PC-9 (cell line): ENCODE measurements at places on chromosomes 6 and 20. TPM values are rescaled to one million over a fixed set of nuclear protein-coding genes. Genes with fewer than 3 reads are reported as not detected.

The MCM8 gene
- 18.2 and 22.4 TPM in 2 replicates for total RNA-seq

The LPIN3 gene
- total RNA-seq, result 12.1 and 15.4 TPM in 2 replicates

The GLYATL3 gene
- total RNA-seq, result not detected in 2 replicates

The MUC22 gene
- total RNA-seq, result not detected in 2 replicates

The ERMARD gene
- 19.3 and 28.2 TPM in 2 replicates for total RNA-seq

The THBD gene
- 1.7 and 3.0 TPM in 2 replicates for total RNA-seq

The RAMACL gene
- 0.52 and 0.73 TPM in 2 replicates for total RNA-seq

The PXT1 gene
- total RNA-seq, result not detected in 2 replicates

The FAM217A gene
- not detected in 2 replicates for total RNA-seq

The SEL1L2 gene
- total RNA-seq, result not detected in 2 replicates

The CBLN4 gene
- total RNA-seq, result not detected in 2 replicates

The SLC13A3 gene
- total RNA-seq, result 6.0 and 9.1 TPM in 2 replicates

The TRMT11 gene
- total RNA-seq, result 24.2 and 26.0 TPM in 2 replicates

The TMEM244 gene
- not detected in 2 replicates for total RNA-seq

The PPIL6 gene
- 13.0 and 15.5 TPM in 2 replicates for total RNA-seq

The COL9A1 gene
- not detected in 2 replicates for total RNA-seq

The TFAP2A gene
- 37.0 and 43.8 TPM in 2 replicates for total RNA-seq

The SIRPA gene
- total RNA-seq, result 18.4 and 18.5 TPM in 2 replicates

The RTN4IP1 gene
- total RNA-seq, result 8.1 and 10.0 TPM in 2 replicates

The PRRT1 gene
- 12.6 and 15.9 TPM in 2 replicates for total RNA-seq

The HTR1E gene
- not detected in 2 replicates for total RNA-seq

The PDE10A gene
- total RNA-seq, result not detected in 2 replicates

The NKAIN4 gene
- total RNA-seq, result not detected in 2 replicates

The ATAT1 gene
- 15.1 and 29.4 TPM in 2 replicates for total RNA-seq

The SRSF12 gene
- not detected in 2 replicates for total RNA-seq

The OR12D3 gene
- total RNA-seq, result not detected in 2 replicates

The DSN1 gene
- total RNA-seq, result 29.2 and 32.4 TPM in 2 replicates

The ARFGEF3 gene
- 9.9 and 10.0 TPM in 2 replicates for total RNA-seq

The LAMA4 gene
- 58.3 and 91.0 TPM in 2 replicates for total RNA-seq

The NOX3 gene
- not detected in 2 replicates for total RNA-seq

The SUMO4 gene
- 1.8 TPM in 2 replicates for total RNA-seq

The TBX18 gene
- not detected in 2 replicates for total RNA-seq

The TDRD6 gene
- total RNA-seq, result 0.23 and 0.57 TPM in 2 replicates

The POU3F2 gene
- not detected in 2 replicates for total RNA-seq

The PLN gene
- not detected in 2 replicates for total RNA-seq

The HLA-DMA gene
- 18.3 and 22.1 TPM in 2 replicates for total RNA-seq

The SLC4A11 gene
- total RNA-seq, result 46.1 and 57.8 TPM in 2 replicates

The NRSN1 gene
- not detected in 2 replicates for total RNA-seq

The COL11A2 gene
- 2.2 and 3.4 TPM in 2 replicates for total RNA-seq

The CDYL gene
- 52.7 and 60.8 TPM in 2 replicates for total RNA-seq

The HSPA1L gene
- 2.3 and 2.6 TPM in 2 replicates for total RNA-seq

The HLA-DQA1 gene
- not detected in 2 replicates for total RNA-seq

The BCL2L1 gene
- total RNA-seq, result 125 and 129 TPM in 2 replicates

The MTO1 gene
- total RNA-seq, result 27.2 and 29.3 TPM in 2 replicates
